ENCODE measurements at places on chromosomes 16 and 17.

DNA sequence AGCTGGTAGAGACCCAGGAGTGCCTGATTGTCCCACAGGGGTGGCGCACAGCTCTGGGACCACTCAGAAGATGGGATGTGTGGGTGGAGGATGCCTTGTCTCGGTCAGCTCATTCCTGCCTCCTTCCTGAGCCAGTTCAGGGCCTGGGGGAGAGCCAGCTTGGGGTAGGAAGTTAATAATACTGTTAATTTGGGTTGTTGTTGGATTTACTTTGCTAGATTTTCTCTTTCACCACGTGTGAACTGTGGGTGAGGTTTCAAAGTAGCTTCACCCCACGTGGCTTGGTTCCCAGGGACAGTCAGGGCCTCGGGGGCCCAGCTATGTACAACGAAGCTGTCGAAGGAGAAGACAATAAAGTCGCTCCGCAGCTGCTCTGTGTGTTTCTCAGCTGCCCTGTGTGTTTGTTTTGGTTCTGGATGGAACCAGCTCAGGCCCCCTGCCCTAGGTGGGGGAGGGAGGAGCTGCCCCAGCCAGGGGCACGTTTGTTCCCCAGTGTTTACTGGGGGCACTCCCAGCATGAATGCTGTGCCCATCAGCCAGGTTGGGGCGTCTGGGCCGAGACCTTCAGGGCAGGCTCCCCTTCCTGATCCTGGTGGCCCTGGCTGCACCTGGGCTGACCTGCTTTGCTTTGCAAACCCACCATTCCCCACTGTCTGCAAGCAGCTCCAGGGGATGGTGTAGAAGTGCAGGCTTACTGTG lies 2.3 kb downstream of the NUDT16L1 start:
- no peak for DNase-seq

DNA sequence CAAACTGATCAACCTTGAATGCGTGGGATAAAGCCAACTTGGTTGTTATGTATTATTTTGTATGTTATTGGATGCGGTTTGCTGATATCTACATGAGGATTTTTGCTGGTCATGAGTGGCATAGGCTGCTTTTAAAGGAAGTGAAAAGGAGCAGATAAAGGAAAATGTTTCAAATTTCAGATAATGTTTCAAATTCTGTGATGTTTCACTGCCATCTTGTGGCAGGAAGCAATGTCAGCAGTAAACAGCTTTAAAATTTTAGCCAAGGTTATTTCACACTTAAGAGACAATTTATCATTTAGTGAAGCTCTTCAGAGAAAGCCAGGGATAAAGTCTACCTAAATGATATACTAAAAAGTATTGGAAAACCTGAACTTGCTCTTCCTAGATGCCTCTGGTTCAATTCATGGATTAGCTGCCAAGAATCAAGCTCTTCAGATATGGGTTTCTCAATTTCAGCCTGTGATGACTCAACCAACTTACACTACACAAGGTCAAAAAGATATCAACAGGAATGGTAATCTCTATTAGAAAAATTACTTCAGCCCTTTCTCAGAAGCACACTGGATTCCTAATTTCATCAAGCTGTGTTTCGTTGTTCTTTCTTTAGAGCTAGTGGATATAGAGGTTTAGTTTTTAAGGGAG lies 136.0 kb upstream of the C17orf78 start:
- peak; percentile 25 for DNase-seq

GRCh38 chr16:50166511-50167500 lies 13.7 kb downstream of the TENT4B start:
- no peak for DNase-seq

DNA sequence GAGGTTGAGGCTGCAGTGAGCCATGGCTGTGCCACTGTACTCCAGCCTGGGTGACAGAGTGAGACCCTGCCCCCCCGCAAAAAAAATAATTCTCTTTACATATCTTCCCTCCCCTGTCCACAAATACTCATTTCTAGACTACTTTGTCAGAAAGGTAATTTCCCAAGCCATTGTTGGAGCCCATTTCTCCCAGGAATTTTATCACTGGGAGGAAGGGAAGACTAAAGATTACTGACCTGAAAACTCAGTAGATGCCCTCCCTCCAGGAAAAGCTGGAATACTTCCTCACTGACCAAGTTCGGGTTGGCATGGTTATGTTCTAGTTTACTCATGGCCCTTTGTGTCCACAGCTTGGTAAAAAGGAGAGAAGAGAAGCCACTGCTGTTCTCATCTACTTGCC lies 4.1 kb downstream of the CALCOCO2 start:
- no peak for DNase-seq

- no peak for DNase-seq
Measured at GRCh38 chr17:3474212-3474611, 1.6 kb upstream of the ASPA start.

GRCh38 chr17:82236142-82236971 lies 7.5 kb downstream of the SLC16A3 start:
- DNase-seq, result peak; percentile 76

DNA sequence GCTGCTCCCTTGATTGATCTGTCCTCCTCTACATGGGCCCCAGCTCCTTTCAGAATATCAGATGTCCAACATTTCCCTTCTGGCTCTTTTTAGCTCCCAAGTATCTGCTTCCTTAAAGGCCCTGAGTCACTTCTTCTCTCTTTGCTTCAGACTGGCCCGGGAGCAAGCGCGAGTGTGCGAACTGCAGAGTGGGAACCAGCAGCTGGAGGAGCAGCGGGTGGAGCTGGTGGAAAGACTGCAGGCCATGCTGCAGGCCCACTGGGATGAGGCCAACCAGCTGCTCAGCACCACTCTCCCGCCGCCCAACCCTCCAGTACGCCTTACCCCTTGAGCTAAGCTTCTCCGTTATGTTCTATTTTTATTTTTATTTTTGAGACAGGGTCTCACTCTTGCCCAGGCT lies 12.3 kb downstream of the CNTROB start:
- no peak for DNase-seq

GRCh38 chr16:69769404-69769803 lies 7.3 kb downstream of the WWP2 start:
- DNase-seq, result no peak

DNA sequence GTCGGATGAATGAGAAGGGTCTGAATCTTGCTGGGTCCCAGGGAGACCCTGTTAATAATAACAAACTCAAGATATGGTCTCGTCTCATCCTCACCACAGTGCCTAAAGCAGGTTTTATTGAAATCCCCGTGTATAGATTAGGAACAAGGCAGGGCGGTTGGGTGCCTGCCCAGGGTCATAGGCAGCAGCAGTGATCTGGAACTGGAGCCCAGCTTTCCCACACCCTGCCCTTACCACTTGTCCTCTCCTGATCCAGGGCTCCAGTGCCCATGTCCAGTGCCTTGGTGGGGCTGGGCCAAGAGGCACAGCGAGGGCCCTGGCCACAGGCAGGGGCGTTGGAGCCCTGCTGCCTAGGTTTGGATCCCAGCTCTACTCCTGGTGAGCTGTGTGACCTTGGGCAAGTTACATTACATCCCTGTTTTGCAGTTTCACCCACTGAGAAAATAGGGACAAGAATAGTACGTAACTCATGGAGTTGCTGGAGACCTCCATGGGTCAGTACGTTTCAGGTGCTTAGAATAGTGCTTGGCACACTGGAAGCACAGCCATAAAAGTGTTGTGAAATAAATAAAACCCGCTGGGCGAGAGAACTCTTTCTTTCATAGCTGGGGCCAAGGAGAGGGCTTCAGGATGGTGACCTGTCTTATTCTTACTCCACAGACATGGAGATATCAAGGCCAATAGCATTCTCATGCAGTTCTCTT lies 13.9 kb downstream of the SOCS3 start:
- DNase-seq, result no peak

DNA sequence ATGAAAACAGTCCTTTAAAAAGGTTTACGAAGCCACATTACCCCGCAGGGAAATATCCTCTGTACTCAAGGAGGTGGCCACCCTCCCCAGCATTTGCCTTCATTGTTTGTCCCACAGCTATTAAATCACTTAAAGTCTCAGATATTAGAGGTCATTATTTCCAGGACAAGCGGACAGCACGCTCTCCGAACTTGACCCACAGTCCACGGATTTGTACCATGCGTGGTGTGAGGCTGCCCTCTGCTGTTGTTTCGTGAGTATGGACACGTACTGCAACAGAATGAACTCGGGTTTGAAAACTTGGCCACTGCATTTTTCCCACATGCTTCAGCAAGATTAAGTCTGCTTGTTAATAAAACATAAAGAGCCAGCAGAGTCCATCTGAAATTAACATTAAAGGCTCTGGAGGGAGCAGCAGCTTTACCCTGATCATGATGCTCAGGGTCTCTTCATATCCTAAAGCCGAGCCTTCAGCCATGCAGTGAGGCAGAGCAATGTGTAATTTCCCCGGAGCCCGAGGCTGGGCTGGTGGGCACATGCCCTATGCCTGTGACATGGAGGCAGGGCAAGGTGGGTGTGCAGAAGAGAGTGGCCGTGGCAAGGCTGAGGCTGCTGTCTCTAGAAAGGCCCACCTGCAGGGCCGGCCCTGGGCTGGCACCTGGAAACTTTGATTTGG lies 19.7 kb downstream of the MEAK7 start:
- no peak for DNase-seq

GRCh38 chr16:51831595-51832367 lies 680.7 kb upstream of the SALL1 start:
- DNase-seq, result no peak

- DNase-seq, result peak; percentile 38
Measured at GRCh38 chr17:36755586-36755985, 154.2 kb downstream of the MRM1 start.

DNA sequence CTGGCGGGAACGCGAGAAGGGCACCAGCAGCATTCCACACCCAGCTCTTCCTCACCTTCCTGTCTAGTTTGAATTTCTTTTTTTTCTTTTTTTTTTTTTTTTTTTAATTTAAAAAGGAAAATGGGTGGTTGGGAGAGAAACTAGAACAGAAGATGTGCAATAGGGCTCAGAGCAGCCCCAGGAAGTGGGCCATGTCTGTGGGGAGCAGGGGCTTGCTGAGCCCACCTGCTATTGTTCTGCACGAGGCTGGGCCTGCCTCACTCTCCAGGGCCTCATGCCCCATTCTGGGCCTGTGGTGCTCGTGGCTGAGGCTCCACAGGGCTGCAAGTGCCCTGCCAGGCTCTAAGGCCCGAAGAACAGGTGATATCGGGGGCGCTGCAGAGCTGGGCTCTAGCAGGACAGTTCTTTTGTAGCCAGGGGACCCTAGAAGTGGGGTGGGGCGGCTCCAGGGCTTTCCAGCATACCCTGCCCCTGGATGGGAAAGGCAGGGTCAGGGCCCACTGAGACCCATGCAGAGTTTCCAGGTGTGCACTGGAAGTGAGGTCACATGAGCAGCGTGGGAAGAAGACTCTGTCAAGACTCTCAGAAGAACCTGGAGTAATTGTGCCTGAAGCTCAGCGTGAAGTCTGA lies 12.4 kb downstream of the MRPL27 start:
- no peak for DNase-seq

- DNase-seq, result no peak
Measured at GRCh38 chr17:35812456-35812855, 3.2 kb downstream of the TAF15 start.

DNA sequence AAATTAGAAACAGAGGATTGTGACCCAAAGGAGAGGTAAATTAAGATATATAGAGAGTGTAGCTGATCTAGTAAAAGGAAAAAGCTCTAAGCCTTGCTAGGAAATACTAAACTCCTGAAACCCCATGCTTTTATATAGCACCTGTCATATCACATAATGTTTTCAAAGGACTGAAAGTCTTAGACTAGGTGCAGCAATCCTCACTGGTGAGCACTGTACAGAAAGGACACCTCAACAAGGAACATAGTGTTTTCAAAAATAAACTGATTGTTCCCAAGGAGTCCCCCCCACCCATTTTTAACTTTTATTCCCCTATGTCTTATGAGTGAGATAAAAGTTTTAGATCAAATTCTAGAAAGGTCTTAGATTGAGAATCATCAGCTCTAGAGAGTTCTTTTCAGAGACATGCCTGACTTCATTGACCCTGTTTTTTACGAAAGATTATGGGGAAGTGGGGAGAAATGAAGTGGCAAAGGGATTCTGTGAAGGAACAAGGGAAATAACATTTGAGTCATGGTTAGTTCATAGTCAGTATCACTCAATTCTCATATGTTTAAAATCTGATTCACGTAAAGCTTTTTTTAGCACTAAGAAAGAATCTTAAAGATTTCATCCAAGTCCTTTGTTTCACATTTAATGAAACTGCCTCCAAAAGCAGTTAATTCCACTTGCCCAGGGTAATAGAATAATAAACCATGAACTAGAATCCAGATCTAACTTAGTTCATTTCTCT lies 166.4 kb downstream of the CYB561 start:
- DNase-seq, result no peak

- no peak for DNase-seq
Measured at GRCh38 chr17:46135879-46136563, 57.2 kb downstream of the KANSL1 start.

GRCh38 chr17:80951121-80952090 lies 40.2 kb upstream of the CHMP6 start:
- no peak for DNase-seq

GRCh38 chr16:49967012-49967559 lies 57.9 kb upstream of the CNEP1R1 start:
- no peak for DNase-seq

All from CD4-positive, alpha-beta T cell treated with Interleukin-21 for 1 hour (primary cell).